Thyroid gland (tissue), 4 donors: ENCODE measurements at places on chromosomes 11 and 22. TPM values are rescaled to one million over a fixed set of nuclear protein-coding genes. Genes with fewer than 3 reads are reported as not detected.

The GPR83 gene
- 0.81 TPM for total RNA-seq

DNA sequence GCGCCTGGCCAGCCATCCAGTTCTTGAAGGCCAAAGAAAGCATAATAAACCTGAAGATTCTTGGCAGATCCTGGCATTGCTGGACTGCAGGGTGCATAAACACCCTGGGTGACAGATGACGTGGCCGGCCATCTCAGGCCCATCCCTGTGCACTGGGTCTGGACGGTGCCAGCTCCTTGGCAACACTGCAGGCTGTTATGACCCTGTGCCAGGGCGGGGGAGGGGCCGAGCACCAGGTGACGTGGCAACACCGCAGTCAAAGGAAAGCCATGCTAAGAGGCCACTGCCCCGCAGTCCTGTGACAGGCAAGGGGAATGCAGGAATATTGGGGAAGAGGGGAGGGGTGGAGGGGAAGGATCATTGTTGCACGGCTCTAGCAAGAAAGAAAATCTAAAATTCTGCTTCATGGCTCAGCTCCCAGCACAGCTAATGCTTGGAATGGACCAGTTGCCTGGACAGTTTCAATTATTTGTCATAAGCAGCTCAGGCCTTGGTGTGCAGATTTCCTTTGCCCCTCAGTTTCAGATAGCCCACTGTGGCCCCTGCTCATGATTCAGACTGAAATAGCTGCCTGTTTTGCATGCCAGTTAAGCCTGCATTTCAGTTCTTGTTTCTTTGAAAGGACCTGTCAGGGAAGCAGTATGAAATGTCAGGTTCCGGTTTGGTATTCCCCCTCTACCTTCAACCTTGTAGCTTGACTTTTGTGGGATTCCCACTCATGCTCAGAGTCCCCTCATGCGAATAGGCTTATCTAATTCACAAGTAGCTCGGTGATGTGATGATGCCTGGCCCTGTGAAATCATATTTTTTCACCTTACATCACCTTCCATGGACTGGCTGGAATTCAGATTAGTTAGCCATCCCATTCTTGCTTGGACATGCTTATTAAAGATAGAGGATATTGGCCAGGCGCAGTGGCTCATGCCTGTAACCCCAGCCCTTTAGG lies 29.7 kb upstream of the DDX6 start:
- H3K27ac ChIP-seq, result peak overlapping the region; percentile 91
- H3K4me3 ChIP-seq, result no peak overlapping the region
- DNase-seq, result peak; percentile 98

GRCh38 chr22:19764299-19764593 lies 3.7 kb downstream of the TBX1 start:
- peaks cover 28% of the 10 kb centered on the region for H3K4me1 ChIP-seq
- peaks cover 26% of the 10 kb centered on the region for H3K27me3 ChIP-seq
- no peaks in the 10 kb centered on the region for H3K36me3 ChIP-seq
- no peak overlapping the region for H3K27ac ChIP-seq
- H3K4me3 ChIP-seq, result no peak overlapping the region

DNA sequence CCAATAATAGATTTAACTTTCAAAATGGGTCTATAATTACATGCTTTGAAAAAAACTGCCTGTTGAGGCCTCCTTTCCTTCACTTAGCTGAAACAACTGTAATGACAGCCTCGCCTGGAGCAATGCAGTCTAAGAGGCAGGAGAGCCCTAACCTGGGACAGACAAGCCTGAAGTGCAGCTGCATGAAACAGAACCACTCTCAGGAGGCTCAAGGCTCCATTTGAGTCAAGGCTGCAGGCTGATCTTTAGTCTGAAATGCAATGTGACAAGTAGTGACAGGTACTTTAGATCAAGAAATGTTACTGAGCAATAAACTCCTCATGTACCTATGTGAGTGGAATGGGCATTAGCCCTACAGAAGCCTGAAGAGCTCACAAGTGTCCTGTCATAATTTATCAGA lies 414.0 kb upstream of the LUZP2 start:
- H3K36me3 ChIP-seq, result no peaks in the 10 kb centered on the region
- no peaks in the 10 kb centered on the region for H3K27me3 ChIP-seq
- DNase-seq, result no peak
- H3K4me3 ChIP-seq, result no peak overlapping the region
- H3K4me1 ChIP-seq, result no peaks in the 10 kb centered on the region
- H3K27ac ChIP-seq, result no peak overlapping the region

DNA sequence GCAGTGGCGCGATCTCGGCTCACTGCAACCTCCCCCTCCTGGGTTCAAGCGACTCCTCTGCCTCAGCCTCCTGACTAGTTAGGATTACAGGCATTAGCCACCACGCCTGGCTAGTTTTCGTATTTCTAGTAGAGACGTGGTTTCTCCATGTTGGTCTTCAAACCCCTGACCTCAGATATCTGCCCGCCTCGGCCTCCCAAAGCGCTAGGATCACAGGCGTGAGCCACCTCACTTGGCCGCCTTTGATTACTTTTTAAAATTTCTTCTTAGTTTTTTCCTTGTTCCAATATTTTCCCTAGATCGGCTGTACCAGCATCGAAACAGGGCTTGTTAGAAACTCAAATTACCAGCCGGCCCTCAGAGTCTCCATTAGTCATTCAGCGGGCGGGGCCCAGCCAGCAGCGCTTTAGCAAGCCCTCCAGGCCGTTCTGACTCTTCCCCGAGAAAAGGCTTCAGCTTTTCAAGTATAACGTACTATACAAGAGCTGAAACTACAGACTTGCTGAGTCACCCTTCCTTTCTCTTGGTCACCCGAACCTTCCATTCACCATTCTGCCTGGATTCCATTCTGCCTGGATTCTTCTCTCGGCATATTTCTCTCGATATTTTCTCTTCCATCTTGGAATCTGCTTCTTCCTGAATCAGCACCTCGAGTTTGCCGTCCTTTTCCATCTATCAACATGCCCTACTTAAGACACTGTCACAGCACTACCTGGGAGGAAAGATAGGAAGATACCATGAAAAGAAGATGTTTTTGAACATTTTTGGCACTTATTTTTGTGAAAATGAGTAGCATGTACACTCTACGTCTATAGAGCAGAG lies 6.7 kb upstream of the CAPRIN1 start:
- H3K4me1 ChIP-seq, result no peaks in the 10 kb centered on the region
- H3K36me3 ChIP-seq, result no peaks in the 10 kb centered on the region
- H3K4me3 ChIP-seq, result no peak overlapping the region
- no peak for DNase-seq

The OR5I1 gene
- not detected for total RNA-seq
